ENCODE measurements at places on chromosomes 7 and 10.
A peak's percentile ranks its signal among the peaks of the same experiment; 100 is the strongest.

GRCh38 chr10:49081547-49082275 lies 33.6 kb downstream of the VSTM4 start:
- no peak for DNase-seq

- no peak for DNase-seq
Measured at GRCh38 chr10:123766761-123767160, 100.6 kb downstream of the GPR26 start.

DNA sequence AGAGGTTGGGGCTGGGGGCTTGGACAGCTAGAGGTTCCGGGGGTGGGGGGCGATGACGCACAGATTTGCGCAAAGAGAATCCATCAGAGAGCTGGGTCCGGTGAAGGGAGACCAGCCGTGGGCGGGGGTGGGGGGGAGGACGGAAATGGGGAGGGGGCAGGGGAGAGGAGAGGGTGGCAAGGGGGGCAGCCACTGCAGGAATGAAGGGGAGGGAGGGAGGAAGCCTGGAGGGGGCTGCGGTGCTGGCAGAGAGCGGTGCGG lies 1.2 kb upstream of the VGF start:
- no peak for DNase-seq

DNA sequence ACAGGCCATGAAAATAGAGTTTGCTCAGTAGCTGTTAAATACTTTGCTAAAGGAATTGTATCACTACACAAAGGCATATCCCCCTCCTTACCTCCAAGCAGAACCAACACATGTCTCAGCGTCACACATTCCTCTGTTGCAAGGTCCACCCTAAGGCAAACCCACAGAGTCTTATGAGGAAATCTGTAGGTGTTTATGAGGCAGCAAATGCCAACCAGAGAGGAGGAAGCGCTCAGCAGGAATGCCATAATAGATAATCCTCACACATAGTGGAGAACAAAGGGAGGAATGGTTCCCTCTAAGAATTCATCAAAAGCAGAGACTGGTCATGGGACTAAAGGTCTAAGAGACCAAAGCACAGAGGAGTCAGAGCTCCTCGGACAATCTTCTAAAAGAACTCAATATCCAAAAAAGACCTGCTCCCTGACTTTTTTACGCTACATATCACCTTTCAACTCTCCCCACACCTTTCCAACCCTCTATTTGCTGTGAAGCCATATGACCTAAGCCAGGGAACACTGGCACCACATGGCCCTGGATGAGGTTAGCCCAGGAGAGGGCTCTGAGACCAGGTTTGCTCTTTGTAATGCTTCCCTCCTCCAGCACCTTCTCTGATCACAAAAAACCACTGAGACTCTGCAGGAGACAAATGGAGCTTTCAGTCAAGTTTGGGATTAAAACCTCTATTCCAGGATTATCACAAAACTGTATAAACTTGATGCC lies 7.3 kb downstream of the SLC25A13 start:
- DNase-seq, result peak; percentile 90
